Stimulated activated CD8-positive, alpha-beta memory T cell treated with anti-CD3 and anti-CD28 coated beads, Interleukin-4, amount 100 ng/mL, for 1 hour (primary cell): ENCODE measurements at places on chromosomes 12 and 14.

- DNase-seq = no peak
Observed at GRCh38 chr14:99699085-99699760, 15.1 kb downstream of the CYP46A1 start.

DNA sequence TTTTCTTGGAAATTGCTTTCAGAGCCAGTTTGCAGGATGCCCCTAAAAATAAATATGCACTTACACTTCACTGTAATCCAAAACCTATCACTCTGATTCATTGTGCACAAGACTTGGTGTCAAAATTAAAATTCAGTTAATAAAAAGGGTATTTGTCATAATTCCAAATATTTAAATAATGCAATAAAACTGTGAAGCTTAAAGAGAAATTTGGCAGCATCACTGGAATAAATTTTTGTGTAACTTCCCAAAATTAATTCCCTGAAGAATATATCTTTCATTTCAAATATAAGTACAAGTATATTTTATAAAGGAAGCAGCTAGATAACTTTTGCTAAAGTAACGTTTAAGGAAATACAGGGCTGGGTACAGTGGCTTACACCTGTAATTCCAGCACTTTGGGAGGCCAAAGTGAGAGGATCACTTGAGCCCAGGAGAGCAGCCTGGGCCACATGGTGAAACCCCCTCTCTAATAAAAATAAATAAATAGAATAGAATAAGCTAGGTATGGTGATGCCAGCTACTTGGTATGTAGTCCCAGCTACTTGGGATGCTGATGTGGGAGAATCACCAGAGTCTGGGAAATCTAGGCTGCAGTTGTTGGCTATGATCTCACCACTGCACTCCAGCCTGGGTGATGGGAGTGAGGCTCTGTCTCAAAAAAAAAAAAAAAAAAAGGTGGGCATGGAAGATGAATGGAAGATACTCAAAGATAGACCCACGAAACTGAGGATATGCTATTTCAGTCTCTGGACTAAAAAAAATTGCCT lies 233.8 kb downstream of the FBXL14 start:
- no peak for DNase-seq

DNA sequence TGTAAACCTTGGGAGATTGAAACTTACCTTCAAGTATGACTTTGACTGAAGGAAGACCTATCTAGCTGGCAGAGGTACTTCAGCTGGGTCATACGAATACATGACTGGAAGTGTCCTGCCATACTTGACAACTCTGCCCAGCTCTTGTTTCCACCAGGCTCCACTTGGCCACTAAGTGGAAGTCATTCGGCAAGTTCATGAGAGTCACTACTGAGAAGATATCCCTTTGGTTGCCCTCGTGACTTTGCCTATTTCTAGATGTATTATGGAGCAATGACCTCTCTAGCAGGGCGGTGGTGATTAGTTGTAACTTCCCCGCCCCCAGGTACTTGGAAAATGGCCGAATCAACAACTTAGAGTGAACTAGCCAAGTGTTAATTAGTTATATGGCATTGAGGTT lies 8.6 kb upstream of the CACNA1C start:
- DNase-seq = no peak

DNA sequence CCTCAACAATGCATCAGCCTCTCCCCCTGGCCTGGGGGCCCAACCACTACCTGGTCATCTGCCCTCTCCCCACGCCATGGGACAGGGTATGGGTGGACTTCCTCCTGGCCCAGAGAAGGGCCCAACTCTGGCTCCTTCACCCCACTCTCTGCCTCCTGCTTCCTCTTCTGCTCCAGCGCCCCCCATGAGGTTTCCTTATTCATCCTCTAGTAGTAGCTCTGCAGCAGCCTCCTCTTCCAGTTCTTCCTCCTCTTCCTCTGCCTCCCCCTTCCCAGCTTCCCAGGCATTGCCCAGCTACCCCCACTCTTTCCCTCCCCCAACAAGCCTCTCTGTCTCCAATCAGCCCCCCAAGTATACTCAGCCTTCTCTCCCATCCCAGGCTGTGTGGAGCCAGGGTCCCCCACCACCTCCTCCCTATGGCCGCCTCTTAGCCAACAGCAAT lies 7.4 kb upstream of the RNU7-1 start:
- DNase-seq = no peak

DNA sequence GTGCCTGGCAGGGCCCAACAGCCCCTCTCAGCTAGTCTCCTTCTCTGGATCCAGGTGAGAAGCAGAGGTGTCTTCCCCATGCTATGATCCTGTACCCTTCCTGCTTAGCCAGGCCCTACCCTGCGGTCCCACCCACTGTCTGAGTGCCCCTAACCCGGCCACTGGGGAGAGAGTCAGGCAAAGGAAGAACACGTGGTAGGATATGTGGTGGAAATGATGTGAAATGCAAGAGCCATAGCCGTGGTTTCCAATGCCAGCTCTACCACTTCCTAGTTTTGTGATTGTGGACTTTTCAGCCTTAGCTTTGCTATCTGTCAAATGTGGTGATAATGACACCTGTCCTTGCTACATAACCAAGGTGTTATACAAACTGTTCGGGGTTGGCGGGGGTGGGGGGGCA lies 15.8 kb downstream of the KRT2 start:
- DNase-seq = no peak

GRCh38 chr12:110349514-110350151 lies 53.9 kb downstream of the ANAPC7 start:
- DNase-seq = no peak

- DNase-seq = no peak
Observed at GRCh38 chr14:79443602-79444001, 767.7 kb downstream of the DIO2 start.

- no peak for DNase-seq
Observed at GRCh38 chr12:12323591-12323990, 26.5 kb downstream of the MANSC1 start.

GRCh38 chr12:21627924-21628323 lies 23.3 kb upstream of the GYS2 start:
- no peak for DNase-seq

DNA sequence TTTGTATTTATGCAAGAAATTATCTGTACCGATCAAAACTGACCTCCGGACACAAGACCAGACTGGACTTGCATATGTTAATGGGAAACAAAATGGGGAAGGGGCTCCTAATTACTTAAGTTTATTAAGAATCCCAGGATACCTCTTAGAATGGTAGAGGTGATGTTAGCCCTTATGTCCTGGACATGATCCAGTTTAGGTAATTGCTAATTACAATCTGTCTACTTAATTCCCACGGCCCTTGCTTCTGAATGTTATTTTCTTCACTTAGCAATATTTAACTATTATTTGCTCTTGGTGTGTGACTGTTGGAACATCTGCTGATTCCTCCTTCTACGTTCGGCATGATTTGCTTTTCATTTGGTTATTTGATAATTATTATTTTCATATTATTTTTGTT lies 644.0 kb downstream of the DIO2 start:
- no peak for DNase-seq

- DNase-seq = no peak
Observed at GRCh38 chr12:57782243-57782607, 362 bp upstream of the TSFM start.

GRCh38 chr12:57607958-57608663 lies 3.1 kb upstream of the ARHGEF25 start:
- DNase-seq = no peak

GRCh38 chr12:81518638-81519037 lies 240.5 kb downstream of the PPFIA2 start:
- DNase-seq = no peak

DNA sequence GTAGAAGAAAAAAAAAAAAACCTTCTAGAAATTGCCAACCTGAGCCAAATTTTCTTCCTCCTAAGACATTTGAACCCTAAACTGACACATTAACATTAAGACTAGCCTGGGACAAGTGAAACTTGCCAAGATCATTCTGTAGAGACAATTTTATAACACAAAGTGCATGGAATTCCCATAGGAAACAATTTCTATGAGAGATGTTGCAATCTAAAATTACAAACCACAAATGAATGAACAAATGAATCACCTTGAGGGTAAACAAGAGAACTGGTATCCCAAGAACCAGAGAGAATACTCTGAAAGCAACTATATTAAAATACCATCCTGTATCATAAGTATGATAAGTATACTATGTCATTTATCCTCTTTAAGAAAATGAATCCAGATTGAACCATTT lies 165.3 kb downstream of the DICER1 start:
- DNase-seq = no peak

DNA sequence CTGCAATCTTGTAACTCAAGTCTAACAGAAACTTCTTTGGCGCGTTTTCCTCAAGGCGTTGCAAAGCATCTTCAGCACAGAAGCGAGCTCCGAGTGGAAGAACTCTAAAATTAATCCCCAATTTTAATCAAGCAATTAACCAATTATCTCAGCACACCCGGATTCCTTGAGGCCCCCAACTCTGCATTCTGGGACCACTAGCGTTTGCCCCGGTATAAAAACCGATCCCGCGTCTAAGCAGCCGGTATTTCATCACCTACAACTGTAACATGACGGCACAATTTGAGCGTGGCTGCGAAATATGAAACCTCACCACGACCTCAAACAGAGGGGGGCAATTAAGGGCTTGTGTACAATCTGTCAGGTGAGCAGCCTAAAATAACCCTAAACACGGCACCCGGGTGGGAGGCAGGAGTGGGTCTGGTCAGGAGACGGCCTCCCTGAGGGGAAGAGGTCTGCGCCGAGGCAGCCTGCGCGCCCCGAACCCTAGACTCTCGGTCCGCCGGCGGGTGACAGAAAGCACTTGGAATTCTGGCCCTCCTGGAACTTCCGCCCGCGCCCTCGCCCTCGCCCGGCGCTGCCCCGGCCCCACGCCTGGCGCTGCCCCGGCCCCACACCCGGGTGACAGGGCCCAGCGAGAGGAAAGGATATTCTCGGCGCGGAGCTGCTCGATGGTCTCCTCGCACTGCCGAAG lies 594 bp downstream of the ZCCHC8 start:
- peak; percentile 17 for DNase-seq

DNA sequence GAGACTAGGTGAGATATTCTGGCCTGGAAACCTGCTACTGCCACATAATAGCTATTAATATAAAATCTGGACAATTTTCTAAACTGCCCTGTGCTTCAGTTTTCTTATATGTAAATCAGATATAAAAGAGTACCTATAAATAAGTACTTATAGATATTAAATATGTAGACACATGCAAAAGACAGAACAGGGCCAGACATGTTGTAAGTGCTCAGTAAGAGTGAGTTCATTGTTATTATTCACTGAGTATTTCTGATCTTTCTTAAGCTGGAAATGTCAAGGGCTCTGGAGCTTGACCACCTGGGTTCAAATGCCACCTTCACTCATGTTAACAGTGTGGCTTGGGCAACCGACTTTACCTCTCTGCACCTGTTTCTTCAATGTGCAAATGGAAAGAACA lies 179.8 kb downstream of the GALC start:
- DNase-seq = no peak

DNA sequence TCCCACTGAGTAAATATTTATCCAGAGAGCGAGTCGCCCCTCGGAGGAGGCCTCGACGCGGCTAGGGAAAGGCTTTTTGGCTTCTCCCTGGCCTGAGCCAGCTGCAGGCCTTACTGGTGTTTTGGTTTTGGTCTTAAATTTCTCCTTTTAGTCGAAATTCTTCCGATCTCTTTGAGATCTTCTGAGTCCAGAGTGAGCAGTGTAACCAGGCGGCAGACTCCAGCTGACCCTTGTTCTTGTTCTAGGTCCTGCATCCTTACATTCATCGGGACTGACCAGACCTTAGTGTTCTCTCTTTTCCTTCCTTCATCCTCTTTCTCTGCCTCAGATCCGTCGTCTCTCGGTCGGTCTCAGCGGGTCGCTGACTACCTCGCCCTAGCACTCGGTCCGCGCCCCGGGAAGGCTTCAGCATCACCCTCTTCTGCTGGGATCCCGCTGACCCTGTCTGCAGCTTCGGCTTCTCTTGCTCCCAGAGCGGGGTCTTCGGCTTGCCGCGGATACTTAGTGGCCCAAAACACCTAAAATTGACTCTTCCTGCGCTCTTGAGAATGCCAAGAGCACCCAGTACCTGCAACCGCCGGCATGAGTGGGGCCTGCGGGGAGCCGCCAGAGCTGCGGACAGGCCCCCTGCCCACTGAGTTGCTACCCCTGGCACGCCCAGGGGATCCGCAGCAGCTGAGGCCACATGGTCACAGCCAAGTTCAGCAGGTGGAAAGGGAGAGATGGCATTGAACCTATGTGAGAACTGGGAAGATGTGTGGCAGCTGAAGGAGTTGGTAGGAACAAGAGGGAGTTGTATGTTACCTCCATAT lies 2.4 kb upstream of the PAX9 start:
- no peak for DNase-seq

DNA sequence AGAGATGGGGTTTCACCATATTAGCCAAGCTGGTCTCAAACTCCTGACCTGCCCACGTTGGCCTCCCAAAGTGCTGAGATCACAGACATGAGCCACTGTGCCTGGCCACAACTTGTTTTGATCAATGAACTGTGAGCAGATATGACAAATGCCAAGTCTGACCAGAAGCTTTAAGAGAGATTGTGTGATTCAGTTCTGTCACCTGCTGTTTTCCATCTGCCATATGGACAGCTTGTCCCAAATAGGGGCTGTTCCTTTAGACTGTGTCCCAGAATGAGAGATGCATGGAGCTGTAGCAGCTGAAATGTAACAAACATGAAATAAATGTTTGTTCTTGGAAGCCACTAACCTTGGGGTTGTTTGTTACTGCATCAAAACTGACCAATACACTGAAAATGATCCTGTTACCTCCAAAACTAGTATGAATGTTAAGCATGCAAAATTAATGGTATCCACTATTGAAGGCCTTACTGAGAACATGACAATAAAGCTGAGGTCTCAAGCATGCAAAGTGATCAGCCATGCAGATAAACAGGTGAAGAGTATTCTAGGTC lies 65.9 kb upstream of the MED13L start:
- DNase-seq = no peak

- no peak for DNase-seq
Observed at GRCh38 chr12:10557329-10557728, 51.6 kb downstream of the EIF2S3B start.

GRCh38 chr12:87117526-87117925 lies 861.3 kb upstream of the MGAT4C start:
- DNase-seq = no peak

DNA sequence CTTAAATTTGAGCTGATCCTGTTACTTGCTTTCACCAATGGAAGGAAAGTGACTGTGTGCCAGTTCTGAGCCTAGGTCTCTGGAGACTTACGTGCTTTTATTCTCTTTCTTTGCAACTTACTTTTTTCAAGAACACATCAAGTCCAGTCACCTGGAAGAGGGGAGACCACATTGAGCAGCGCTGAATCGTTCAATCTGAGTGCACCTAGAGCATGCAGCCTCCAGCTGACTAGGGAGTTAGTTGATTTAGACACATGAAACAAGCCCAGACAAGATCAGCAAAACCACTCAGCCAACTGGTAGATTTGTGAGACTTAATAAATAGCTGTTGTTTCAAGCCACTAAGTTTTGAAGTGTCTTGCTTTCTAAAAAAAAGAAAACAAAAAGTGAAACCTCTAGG lies 1014.8 kb upstream of the FBXO33 start:
- DNase-seq = no peak

GRCh38 chr12:10392394-10392930 lies 2.6 kb upstream of the KLRK1 start:
- DNase-seq = no peak

DNA sequence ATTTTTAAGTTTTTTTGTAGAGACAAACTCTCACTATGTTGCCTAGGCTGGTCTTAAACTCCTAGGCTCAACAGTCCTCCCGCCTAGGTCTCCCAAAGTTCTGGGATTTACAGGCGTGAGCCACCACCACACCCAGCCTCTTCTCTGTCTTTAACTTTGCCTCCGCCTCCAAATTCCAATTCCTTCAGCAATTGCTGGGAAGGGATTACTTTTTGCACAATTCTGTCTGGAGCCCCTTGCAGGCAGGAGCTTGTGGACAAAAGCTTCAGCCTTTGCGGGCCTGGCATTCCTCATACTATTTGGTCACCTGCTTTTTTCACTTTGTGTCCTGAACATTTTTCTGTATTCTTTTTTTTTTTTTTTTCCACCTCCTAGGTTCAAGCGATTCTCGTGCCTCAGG lies 26.0 kb downstream of the SH2B3 start:
- no peak for DNase-seq
